ENCODE measurements at places on chromosomes 11 and 22.

DNA sequence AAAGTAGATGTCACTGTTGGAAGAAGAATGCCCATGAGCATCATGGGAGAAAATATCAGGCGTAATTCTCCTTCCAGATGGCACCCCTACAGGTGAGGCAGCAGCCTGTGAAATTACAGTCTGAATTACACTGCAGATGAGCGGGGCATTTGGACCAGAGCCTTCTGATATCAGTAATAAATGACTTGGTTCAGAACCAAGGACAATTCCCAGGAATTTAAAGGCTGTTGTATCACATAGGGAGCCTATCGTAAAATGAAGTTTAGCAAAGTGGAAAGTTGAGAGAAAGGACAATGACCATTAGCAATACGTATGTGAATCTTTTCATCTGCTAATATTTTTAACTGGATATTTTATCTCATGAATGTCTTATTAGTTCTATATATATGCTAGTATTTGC, 61.3 kb downstream of the PRMT3 start:
- no peak for DNase-seq

DNA sequence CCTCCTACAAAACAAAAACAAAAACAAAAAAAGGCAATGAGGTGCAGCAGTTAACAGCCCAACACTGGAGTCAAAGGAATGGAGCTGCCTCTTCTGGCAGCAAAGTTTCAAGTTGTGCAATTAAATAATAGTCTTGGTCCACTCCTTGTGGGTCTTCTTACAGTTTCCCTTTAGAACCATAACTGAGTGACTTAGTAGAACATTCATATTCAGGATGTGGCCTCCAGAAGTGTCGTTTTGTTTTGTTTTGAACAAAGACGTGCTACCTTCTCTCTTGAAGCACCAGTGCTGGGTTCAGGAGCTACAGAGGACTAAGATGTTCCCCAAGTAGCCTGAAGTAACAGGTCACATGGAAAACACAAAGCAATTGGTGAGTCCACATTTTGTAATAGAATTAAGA, 2.0 kb upstream of the JAML start:
- no peak for DNase-seq

- no peak for DNase-seq
Observed at GRCh38 chr11:69009441-69010211, 3.4 kb downstream of the MRGPRF start.

DNA sequence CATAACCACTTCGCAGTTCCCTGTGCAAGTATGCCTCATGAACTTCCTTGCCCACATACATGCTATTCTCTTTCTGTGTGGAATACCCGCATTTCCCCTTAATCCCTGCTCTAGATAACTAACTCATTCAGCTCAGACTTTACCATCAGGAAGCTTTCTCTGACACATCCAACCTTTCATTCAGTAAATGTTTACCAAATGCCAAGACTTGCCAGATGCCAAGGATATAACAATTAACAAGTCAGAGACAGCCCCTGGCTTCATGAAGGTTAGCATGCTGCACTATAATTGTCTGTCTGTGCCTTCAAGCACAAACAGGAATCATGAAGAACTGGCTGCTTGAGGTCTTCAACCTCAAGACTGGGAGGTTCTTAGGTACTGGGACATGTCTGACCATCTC, 71.2 kb upstream of the GDPD4 start:
- DNase-seq = peak; percentile 15

DNA sequence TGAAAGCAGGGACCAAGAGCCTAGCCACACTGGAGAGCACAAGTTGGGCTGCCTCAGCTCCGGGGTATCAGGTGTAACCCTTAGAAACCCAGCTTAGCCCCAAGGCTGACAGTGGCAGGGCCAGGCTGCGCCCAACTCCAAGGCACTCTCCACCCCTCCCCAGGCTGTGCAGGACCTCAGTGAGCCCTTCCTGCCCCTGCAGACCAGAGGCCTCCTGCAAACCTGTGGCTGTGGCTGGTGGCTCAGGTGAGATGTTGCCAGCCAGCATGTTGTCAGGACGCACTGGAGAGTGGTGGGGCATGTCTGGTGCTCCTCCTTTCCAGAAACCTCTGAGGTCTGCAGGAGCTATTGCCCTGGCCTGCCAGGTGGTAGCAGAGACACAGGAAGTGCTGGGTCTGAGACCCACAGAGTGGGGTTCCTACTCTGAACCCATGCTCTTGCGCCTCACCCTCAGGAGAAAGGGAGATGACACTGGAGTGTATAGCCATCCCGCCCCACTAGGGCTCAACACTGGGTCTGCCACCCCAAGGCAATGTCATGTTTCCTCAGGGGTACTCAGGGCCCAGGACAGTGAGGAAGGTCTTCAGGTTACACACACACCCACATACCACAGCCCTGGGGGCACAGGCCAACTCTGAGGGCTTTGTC, 2.4 kb upstream of the SCARF2 start:
- DNase-seq = no peak

GRCh38 chr22:35840302-35840739, 122.6 kb downstream of the APOL5 start:
- DNase-seq = peak; percentile 98

DNA sequence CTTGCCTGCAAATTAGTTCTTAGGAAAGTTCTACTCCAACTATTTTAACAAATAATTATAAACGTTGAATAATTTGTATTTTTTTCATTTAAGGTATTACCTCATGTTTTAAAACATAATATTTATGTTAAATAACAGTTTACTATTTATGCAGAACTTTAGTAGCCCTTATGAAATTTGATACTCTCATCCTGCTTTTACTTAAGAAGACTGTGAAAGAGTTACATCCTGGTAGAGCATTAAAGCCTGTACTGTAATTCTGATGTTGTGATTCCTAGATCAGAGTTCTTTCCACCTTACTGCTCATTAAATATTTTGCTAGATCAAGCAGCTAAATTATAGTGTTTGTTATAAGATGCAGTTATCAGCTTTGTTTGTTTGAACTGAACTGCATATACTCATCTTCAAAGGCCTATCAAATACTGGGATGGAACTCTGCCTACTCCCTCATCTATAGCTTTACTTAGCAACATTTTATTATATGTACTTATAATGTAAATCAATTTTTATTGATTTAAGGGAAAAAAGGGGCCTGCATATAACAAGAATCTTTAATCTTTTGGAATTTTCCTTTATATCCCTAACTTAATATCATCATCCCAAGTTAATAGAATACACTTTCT, 304.2 kb downstream of the DYNC2H1 start:
- DNase-seq = no peak

DNA sequence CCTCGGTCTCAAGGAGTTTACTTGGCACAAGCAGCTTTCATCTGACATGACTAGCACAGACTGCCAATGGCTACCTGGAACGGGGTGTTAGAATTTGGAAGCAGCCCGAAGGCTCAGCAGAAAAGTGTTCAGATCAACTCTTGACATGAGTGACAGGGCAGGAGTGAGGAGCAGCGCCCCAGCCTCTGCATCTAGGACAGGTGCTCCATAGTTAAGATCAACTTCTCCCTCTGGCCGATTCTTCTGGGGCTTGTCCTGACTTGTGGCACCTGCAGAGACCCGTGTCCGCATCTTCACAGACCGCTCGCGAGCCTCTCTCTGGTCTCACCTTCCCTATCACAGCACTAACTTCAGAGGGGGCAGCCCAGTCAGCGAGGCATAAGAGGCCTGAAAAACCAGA, 42.5 kb upstream of the CHKA start:
- no peak for DNase-seq

DNA sequence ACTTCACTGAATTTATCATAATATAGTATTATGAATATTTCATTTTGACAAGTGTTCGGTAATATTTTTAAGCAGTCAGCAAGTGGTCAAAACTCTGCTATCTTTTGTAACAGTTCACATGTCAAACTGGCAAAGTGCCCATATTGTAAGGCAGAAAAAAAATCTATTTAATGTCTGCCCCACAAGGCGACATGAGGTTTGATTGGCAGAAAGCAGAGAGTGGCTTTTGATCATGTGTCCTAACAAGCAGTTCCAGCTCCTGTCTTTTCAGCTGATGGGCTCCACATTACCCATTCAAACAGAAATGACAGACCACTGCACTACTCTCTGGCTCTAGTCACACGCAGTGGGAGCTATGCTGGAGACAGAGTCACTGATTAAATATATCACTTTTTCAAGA, 59.0 kb downstream of the SOX6 start:
- DNase-seq = no peak

- peak; percentile 95 for DNase-seq
Observed at GRCh38 chr22:42780070-42780540, 59.4 kb upstream of the A4GALT start.
